ENCODE measurements at places on chromosomes 1 and 21. TPM values are rescaled to one million over a fixed set of nuclear protein-coding genes. Genes with fewer than 3 reads are reported as not detected.

The NUAK2 gene
- 0.41 TPM for total RNA-seq

The MPL gene
- not detected for total RNA-seq

The ST6GALNAC3 gene
- 0.53 TPM for total RNA-seq

The CBS gene
- total RNA-seq, result 49.0 TPM

The CENPL gene
- 26.2 TPM for total RNA-seq

The NPR1 gene
- not detected for total RNA-seq

The SPATA46 gene
- not detected for total RNA-seq

The CELSR2 gene
- total RNA-seq, result 4.3 TPM

The HSD3B2 gene
- total RNA-seq, result not detected

The TAGLN2 gene
- 578 TPM for total RNA-seq

The TENT5C gene
- total RNA-seq, result 11.2 TPM

The SERPINC1 gene
- total RNA-seq, result not detected

The ZYG11A gene
- total RNA-seq, result 0.37 TPM

The CHRM3 gene
- not detected for total RNA-seq

The TARBP1 gene
- 87.5 TPM for total RNA-seq

The ACTN2 gene
- 0.21 TPM for total RNA-seq

- no peak for DNase-seq
Observed at GRCh38 chr1:17527036-17527914, 12.2 kb upstream of the ARHGEF10L start.

DNA sequence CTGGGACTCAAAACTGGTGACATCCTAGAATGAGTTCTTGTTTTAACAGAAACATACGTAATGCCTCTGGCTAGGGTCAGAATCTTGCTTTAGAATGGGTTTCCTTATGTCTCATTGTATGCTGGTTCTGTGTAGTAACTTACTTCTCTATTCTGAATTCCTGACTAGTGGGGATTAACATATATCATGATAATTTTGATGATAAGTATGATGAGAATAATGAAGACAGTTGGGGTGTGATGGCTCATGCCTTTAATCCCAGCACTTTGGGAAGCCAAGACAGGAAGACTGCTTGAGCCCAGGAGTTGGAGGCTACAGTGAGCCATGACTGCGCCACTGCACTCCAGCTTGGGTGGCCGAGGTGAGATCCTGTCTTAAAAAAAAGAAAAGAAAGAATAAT is 31.7 kb upstream of the CDC42BPA start:
- DNase-seq, result no peak

GRCh38 chr1:17259233-17259873 is 10.5 kb downstream of the PADI3 start:
- DNase-seq, result no peak

DNA sequence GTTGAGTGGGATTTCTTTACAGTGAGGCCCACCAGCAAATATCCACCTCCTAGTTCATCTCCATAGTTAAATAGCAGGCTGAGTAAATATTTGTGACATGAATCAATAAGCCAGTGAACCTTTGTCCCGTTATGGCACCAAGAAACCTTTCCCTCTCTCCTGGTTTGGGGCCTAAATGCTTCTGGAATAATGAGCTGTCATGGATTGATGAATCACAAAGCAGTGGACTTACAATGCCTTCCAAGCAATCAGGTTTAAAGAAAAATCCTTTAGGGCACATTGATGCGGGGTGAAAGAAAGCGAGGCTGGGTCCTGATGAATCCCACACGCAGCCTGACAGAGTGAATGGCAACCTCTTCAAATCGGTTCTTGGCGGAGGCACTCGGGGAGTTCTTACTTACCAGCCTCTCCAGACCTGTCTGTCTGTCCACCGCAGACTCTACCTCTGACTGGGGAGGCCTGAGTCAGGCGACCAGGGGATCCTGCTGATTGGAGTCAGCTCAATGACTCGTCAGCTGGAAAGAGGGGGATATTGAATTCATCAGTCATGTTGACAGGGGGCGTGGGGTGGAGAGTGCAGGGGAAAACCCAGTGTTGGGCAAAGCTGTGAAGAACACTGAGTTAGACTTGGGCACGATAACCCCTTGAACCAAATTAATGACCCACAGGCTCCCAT is 247.3 kb downstream of the PLPP3 start:
- DNase-seq, result no peak

DNA sequence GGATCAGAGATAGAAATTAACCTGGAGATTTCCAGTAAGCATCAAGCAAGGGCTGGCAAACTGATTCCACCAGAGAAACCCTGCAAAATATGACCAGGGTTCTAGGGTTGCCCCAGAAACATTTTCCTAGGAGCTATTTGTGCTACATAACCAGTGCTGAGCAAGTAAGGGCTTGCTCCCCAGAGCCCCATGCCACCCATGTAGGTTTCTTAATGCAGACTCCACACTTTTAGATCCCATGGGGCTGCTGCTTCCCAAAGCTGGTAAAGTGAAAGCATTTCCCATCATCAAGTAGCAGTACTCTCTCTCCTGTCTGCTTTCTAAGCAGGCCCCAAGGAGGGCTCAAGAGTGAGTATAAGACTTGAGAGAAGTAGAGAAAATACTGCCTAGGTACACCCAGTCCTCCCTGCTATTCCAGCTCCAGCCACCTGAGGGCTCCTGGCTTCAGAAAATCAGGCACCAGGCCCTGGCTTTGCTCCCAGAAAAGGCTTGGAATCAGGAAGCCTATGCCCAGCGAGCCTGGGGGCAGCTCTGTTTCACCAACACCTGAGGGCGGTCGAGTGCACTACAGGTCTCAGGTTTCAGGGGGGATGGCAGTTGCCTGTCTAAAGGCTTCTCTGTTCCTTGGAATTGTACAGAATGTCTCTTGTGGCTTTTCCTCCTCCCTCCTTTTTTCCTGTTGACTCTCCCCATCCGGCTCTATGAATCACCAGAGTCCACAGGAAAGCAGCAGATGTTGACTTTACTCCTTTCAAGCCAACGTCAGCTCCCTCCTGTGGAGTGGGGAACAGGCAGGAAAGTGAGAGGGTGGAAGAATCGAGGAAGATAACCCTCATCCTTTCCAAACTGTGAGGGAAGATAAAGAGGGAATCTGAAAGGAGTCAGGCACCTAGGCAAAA is 6.2 kb upstream of the ANKRD35 start:
- DNase-seq, result peak; percentile 22

- DNase-seq, result no peak
Observed at GRCh38 chr1:99529002-99529401, 116.9 kb upstream of the PALMD start.

GRCh38 chr1:232600424-232601258 is 29.3 kb downstream of the SIPA1L2 start:
- no peak for DNase-seq

DNA sequence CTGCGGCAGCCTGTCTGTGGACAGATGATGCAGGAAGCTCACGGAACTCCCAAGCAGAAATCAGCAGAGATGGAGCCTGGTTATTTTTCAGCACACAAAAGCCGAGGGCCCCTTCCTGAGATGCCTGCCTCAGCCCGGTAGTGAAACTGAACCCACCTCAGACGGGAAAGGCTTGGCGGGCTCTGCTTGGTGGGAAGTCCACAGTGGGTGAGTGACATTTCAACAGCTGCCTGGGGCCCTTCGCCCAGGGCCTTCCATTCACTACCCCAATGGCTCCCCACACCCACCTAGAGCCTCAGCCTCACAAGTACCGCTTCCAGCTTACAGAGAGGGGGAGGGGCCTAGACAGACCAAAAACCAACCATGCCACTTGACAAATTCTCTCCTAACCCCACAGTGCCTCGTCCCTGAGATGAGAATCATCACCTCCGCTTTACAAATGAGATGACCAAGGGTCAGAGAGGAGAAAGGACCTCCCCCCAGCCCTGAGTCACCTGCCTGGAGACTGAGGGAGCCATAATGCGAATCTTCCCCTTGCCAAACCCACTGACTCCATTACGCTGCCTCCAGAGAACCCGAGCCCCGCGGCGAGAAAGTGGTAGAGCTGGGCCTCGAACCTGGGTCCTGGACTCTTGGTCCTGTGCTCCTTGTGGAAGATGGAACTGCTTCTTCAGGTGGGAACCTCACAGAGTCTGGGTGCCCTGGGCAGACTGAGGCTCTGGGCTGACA is 3.4 kb upstream of the ECE1 start:
- DNase-seq, result peak; percentile 47

- no peak for DNase-seq
Observed at GRCh38 chr1:184485751-184486723, 99.2 kb downstream of the C1orf21 start.

GRCh38 chr1:13700521-13701270 is 708 bp downstream of the PRDM2 start:
- DNase-seq, result no peak

DNA sequence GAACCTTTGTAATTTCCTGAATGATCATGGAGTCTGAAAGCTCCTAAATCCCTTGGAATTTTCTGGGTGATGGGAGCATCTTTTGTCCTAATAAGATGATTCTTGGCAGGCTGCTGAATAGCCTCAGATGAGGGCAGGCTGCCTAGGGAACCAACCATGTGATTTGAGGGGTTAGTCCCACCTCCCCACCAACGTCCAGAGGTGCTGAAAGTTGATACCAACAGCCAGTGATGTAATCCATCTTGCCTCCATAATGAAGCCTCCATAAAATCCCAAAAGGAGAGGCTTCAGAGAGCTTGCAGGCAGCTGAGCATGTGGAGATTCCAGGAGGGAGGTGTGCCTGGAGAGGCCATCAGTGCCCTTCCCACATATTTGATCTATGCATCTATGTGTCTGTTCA is 43.7 kb downstream of the GTF2B start:
- no peak for DNase-seq

- DNase-seq, result no peak
Observed at GRCh38 chr21:34022627-34023335, 50.6 kb upstream of the MRPS6 start.

DNA sequence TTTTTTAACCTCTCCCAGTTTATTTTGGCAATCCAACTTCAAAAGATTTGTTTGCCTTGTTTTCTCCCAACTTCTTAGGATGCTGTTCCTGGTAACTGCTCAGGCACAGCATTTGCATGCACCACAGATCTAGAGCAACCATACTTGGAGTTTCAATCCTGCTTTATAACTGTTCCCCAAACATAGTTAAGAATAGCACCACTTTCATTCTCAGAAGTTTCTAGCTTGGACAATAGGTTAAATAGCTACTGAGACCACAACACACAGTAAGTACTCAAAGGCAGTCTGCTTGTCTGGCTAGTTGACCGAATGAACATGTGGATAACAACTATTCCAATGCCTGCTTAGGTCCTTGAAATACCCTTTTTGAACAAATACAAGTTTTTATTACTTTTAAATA is 76.8 kb downstream of the FOXJ3 start:
- DNase-seq, result no peak

- no peak for DNase-seq
Observed at GRCh38 chr1:56447823-56448222, 131.5 kb downstream of the PLPP3 start.

GRCh38 chr1:116321766-116322175 is 51.3 kb upstream of the ATP1A1 start:
- DNase-seq, result no peak

- DNase-seq, result no peak
Observed at GRCh38 chr1:48470950-48471690, 884 bp downstream of the SPATA6 start.

DNA sequence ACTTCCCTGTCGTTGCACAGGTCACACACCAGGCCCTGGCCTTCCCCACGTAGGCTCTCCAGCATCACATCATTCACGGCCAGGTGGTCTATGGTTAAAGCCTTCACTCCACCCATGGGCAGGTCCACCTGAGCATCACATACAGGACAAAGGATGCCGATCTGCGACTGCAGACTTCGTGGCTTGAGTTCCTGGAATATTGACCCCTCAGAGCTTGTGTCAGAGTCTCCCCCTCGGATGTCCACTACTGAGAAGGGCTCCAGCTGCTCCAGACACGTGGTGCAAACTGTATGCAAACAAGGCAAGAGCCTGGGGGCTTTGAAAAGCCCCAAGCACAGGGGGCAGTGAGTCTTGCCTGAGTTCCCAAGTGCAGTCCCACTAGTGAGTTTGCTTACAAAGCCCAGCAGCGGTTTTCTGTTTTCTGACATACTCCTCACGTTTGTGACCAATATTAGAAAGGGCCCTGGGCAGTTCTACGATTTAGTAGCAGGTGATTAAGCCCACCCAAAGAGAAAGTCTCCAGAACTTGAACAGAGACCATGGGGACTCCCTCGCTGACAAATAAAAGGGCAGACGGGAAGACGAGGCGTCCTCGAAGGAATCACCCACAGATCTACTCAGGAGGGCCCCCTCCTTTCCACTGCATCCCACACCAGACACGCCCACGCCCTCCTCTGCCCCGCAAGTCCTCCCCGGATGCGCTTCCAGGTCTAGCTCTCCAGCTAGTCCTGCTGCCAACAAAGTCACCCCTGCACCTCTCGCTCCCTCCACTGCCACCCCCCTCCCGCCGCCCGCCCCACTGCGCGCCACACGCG is 568 bp downstream of the TRIM45 start:
- DNase-seq, result no peak

DNA sequence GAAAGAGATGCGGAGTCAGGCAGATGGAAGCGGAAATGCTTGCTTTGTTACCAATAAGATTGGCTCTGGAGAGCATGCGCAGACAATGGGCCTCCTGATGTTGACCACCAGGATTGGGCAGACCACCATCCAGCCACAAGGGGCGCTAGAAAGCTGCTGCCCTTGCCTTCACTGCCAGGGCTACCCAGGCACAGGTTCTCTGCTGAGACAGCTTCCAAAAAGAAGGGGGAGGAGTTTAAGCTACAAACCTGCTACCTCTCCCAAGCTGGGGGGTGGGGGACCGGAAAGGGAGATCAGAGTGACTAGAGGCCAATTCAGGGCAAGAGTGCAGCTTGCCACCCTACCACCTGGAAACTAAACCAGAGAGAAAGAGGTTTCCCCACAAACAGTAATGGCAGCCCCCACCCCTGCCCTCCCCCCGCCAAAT is 369.7 kb downstream of the RRAGC start:
- peak; percentile 30 for DNase-seq

- no peak for DNase-seq
Observed at GRCh38 chr1:212215910-212216309, 69.3 kb upstream of the PPP2R5A start.

- DNase-seq, result no peak
Observed at GRCh38 chr1:161285521-161285920, 24.2 kb downstream of the MPZ start.

DNA sequence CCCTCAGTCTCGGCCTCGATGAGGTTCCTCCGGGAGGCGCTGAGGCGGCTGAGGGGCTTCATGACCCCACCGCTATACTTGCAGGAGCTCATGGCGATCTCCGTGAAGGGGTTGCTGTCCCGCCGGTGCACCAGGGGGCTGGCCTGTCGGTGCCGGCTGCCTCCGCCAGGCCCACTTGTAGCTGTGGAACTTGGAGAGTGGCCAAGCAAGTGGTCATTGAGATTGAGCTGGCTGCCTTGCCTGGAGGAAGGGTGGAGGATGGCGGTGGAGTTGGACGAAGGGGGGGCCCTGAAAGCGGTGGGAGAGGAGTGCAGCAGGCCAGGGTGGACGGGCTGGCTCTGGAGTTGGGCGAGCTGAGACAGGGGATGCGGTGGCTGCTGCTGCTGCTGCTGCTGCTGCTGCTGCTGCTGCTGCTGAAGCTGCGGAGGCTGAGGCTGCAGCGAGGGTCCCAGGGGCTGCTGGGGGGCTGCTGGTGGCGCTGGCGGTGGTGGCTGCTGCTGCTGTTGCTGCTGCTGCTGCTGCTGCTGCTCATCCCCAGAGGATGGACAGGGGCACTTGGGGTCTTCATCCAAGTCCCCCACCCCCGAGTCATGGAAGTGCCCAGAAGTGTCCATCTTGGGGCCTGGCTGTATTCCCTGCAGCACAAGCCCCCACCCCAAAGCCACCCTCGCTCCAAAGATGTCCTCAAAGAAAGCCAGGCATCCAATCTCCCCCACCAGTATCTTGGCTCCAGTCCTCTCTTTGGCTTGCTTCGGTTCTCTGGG is 548 bp downstream of the KCNN3 start:
- DNase-seq, result no peak

GRCh38 chr1:46613661-46614603 is 2.7 kb downstream of the MOB3C start:
- peak; percentile 30 for DNase-seq

GRCh38 chr21:37758982-37759381 is 157.3 kb downstream of the KCNJ6 start:
- DNase-seq, result no peak

All from activated T-helper 2 cell treated with anti-CD3 and anti-CD28 coated beads, Interferon-gamma antibody, Interleukin-2, Interleukin-4, amounts not matched to agents 10 μg/mL and 5 μg/mL and 100 μg/mL, durations not matched to agents 14 hours and 24 hours and 36 hours (primary cell).